Naive B cell (primary cell): ENCODE measurements at places on chromosomes 3 and 15. TPM values are rescaled to one million over a fixed set of nuclear protein-coding genes. Genes with fewer than 3 reads are reported as not detected.

The ZCWPW2 gene
- polyA plus RNA-seq = not detected

The HIGD2B gene
- polyA plus RNA-seq = 0.27 TPM

GRCh38 chr3:74883690-74884089 lies 269.2 kb upstream of the CNTN3 start:
- no peak for DNase-seq

The TMEM45A gene
- 0.05 TPM for polyA plus RNA-seq

DNA sequence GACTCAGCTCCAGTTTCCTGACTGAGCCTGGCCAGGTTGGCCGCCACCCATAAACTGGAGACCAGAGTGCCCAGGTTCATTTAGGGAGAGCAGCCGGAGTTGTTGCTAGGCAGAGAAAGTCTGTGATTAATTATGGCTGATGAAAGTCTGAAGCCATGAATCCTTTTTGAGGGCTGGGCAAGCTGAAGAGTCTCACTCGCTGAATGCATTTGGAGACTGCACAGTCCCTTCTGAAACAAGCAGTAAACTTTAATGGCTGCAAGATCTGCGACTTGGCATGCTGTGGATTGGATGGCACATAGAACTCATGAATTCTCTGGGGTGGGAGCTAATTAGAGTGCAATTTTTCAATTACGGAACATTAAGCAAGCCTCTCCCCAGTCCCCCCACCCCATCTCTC lies 282.1 kb downstream of the RPLP1 start:
- no peak for DNase-seq

DNA sequence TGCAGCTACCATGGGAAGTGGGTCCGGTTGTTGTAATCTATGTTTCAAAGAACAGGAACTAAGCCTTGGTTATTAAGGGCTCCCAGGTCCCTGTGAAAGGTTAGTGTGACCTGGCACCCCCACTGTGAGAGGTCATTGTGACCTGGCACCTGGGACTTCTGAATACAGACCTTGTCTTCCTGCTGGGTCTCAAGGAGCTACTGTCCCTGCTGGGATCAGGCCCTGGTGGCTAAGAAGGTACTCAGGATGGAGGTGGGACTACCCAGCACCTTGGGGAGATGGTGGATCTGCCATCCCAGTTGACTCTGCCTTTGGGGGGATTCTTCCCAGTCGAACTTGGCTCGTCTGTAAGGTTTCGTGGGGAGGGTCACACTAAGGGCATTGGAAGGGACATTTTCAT lies 10.3 kb upstream of the SLCO2A1 start:
- no peak for DNase-seq

GRCh38 chr3:196097373-196098154 lies 15.7 kb upstream of the TFRC start:
- DNase-seq = no peak

GRCh38 chr3:9978710-9979305 lies 7.8 kb downstream of the EMC3 start:
- no peak for DNase-seq

GRCh38 chr15:72690938-72691337 lies 4.9 kb downstream of the BBS4 start:
- no peak for DNase-seq

The PARP9 gene
- 13.1 TPM for polyA plus RNA-seq

- no peak for DNase-seq
These were observed 3.6 kb downstream of the RBMS3 start for GRCh38 chr3:29284497-29284896.

DNA sequence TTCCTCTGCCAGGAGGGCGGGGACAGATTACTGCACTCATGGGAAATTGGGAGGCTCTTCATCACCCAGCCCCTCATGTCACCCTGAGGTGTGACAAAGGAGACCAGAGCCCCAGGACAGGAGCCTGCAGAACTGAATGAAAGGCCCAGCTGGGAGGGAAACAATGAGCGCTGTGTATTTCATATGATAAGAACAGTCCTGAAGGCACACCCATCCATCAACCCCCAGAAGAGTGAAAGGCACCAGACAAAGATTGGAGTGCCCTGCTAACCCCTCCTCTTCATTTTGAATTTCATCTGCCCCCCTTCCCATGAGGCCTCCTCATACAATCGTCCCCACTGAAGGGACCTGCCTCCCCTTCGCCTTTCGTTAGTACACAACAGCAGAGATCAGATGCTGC lies 160.0 kb upstream of the PRICKLE2 start:
- no peak for DNase-seq

DNA sequence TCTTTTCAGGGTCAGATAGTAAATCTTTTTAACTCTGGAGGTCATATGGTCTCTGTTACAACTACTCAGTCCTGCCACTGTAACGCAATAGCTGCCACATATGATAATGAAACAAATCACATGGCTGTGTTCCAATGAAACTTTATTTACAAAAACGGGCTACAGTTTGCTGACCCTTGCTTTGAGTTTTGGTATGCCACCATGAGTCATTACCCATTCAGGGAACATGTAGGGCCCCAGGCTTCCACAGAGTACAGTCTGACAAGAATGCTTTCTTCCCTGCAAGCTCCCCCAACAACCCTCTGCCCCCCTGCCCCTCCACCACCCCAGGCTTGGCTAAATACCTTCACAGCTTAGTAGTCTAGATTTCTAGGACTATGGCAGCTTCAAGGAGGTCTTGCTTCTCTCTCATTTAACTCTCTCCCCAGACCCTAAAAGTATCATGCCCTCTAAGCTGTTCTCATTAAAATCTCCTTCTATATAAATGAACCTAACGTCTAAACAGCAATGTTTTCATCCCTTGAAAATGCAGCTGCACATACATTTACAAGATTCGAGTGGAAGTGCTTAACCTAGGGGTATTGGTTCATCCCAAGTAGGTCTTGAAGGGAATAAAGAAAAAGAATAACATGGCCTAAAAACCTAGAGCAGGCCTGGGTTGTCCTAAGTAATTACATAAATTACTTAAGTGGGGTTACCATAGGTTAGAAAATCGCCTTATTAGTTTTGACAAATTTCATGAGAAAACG lies 117.8 kb upstream of the PRICKLE2 start:
- no peak for DNase-seq

GRCh38 chr15:55587321-55588069 lies 650 bp downstream of the PYGO1 start:
- DNase-seq = peak; percentile 11

The AP3B2 gene
- polyA plus RNA-seq = not detected

DNA sequence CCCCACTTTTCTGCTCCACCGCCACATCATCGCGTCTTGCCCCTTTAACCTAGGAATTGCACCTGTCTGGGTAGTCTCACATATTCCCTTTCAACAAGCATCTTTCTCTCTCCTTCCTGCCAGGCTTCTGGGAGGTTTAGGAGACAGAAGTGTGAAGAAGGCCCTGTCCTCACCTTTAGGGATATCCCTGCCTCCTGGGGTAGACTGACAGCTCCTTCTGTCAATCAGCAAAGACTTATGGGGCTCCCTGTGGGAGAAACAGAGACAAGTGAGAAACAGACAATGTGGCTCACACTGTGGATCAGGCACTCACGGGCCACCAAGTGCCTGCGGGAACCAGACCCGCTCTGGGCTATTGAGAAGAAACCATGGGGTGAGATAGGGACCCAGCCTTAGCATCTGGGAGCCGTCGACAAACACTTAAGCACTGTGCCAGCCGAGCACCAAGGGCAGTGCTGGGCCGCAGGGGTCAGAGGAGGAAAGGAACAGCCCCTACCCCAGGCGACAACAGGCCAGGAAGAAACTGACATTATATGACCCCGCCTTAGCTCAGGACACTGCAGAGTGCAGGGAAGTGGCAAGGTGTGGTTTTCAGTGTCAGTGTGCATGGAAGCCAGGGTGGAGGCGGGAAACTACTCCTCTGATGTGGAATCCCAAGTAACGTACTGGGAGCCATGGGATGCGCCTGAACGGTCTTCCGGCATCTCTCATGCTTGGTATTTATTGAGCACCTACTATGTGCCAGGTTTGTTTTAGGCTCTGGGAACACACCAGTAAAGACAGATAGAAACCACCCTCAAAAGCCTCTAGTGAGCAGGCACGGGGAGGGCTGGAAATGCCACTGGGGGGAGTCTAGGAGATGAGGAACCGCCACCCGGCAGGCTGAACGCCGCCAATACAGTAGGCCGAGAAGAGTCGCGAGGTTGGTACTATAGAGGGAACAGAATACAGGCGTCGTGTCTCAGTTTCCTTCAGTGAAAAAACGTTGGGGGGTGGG lies 1.8 kb downstream of the EFCC1 start:
- DNase-seq = no peak

GRCh38 chr3:128294999-128295468 lies 141.8 kb downstream of the EEFSEC start:
- DNase-seq = no peak

- DNase-seq = no peak
These were observed 1163.7 kb downstream of the SI start for GRCh38 chr3:163914567-163914966.

The DPPA2 gene
- not detected for polyA plus RNA-seq

The LRTM1 gene
- polyA plus RNA-seq = not detected

GRCh38 chr15:40550341-40551037 lies 14.4 kb downstream of the CCDC32 start:
- peak; percentile 80 for DNase-seq

DNA sequence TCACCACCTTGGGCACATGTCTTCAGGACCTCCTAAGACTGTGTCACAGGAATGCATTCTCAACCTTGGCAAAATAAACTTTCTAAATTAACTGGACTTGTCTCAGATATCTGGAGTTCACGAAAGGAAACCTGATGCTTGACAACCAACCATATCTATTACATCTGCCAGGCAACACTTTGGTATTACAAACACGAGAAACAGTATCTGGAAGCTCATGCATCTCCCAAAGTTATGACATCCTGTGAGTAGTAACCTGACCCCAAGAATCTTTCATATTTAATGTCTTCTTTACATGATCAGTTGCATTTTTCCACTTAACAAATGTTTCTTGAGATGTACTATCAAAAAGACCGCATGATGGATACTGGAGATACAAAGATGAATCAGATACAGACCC lies 465.3 kb upstream of the AGTR1 start:
- DNase-seq = no peak

The ROPN1 gene
- not detected for polyA plus RNA-seq

DNA sequence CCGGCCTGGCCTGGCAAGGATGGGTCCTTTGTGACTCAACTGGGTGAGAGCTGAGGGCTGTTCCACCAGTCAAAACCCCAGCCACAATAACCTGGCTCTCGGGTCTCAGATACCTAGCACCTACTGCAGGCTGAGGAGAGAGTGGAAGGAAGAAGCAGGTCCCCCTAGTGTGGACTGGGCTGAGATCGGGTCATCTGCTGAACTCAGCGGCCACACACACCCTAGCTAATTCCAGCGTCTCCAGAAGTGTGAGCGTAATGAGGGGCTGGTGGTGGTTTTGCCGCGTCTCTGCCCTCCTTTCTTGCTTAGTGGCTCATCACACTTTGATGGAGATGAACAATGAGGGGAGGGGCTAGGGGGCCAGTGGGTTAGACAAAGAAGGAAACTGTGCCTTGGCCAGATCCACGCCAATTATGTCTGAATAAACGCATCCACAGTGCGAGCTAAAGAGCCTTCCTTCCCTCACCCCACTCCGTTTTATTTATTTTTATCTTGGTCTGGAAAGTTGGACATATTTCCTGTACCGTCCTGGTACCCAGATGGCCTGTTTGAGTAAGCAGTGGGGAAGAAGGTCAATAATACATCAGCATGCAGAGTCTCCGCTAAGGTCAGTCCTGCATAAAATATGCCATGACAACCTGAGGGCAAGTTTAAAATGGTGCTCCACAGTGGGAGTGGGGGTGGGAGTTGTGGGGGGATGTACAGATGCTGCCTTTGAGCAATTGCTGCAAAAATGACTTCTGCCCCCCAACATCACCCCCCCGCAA lies 370.0 kb downstream of the WDR72 start:
- DNase-seq = no peak

The NR2E3 gene
- not detected for polyA plus RNA-seq

DNA sequence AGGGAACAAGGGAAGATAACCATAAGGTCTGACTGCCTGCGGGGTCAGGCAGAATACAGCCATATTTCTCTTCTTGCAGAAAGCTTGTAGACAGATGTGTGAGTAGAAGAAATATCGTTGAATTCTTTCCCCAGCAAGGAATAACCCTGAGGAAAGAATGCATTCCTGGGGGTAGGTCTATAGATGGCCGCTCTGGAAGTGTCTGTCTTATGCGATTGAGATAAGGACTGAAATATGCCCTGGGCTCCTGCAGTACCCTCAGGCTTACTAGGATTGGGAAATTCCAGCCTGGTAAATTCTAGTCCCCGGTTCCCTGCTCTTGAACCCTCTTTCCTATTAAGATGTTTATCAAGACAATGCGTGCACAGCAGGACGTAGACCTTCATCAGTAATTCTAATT lies 15.8 kb upstream of the SST start:
- DNase-seq = no peak

The SNX22 gene
- 59.9 TPM for polyA plus RNA-seq

The SPINT1 gene
- 7.0 TPM for polyA plus RNA-seq

The CASR gene
- polyA plus RNA-seq = not detected

DNA sequence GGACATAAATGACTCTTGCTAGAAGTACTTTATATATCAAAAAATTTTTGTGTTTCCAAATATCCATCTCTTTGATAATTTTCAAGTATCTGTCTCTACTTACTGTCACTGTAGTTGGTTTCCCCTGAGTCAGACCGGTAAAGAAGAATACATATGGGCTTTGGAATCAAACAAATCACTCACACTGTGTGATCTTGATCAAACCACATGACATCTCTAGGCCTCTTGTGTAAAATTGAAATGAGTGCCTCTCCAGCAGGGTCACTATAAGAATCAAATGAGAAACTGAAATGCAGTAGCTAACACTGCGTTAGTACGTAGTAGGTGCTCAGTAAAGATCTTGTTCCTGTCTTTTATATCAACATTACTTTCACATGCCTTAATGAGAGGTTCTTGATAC lies 314.6 kb upstream of the STT3B start:
- DNase-seq = no peak

The C3orf33 gene
- polyA plus RNA-seq = 2.4 TPM

- DNase-seq = no peak
These were observed 6.4 kb downstream of the CPLX3 start for GRCh38 chr15:74832826-74833225.

DNA sequence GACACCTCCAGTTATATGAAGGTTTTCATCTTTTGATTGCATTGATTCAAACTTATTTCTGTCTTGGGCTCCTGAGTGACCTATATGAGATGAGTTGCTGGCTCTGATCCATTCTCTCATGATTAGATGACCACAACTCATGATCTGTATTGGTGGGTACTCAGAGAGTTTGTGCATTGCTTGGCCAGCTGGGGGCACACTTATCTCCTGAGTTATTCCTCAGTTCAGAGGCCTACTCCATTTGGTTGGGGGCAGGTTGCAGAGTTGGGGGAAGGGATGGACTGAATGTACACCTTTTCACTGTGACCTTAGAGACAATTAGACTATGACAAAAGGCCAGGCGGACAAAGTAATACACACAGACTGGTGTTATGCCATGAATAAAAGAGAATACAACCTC lies 166.2 kb upstream of the SEMA6D start:
- DNase-seq = no peak
